ENCODE measurements at places on chromosomes 13 and 19.

DNA sequence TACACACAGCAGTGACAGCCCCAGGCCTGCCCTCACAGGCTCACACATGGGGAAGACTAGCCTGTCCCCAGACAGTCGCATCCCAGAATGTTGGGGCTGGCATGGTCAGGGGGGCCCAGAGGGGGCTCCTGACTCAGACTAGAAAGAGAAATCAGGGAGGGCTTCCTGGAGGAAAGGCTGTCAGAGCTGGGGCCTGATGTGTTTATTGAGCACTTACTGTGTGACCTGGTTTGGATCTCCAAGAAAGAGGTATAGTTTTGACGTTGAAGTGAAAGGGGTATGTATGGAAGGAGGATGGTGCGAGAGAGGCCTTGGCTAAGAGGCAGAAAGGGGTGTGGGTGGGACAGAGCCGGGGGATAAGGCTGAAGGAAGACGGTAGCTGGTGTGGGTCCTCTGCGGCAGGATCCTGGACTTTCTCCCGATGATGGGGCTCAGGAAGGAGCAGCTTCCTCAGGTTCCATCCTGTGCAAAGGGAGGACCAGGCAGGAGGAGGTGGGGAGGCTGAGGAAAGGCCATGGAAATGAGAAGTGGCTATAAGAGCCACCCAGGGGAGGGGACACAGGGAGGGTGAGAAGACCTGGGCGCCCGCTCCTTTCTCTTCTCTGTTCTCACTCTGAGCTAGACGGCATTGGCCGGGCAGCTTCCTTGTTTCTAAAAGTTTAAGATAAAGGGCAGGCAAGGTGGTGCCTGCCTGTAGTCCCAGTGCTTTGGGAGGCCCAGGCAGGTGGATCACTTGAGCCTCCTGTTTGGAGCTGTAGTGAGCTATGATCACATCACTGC lies 16.1 kb upstream of the BCL3 start:
- no peak for DNase-seq

- DNase-seq = no peak
Observed at GRCh38 chr13:112687836-112688559, 1.8 kb upstream of the ATP11A start.

GRCh38 chr13:110209950-110210603 lies 96.9 kb downstream of the COL4A1 start:
- DNase-seq = no peak

DNA sequence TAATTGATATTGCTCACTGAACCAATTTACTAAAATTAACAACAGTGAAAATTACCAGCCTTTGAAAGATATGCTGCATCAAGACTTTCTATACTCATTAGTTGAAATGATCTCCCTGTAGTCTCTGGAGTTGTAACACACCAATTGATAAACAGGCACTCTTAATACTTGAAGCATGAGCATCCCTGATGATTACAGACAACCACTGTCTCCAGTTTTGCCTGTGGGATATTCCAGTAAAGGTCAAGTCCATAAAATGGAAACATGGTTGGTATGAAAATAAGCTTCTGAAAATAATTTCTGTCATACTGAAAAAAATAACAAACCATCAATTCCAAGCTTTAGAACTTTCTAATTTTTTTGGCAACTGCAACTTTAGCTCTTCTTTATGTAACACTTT lies 405.8 kb downstream of the SPRY2 start:
- no peak for DNase-seq

All from Ammon's horn (tissue), 1 donor.